A375 (cell line): ENCODE measurements at places on chromosomes 5 and 9. TPM values are rescaled to one million over a fixed set of nuclear protein-coding genes. Genes with fewer than 3 reads are reported as not detected.

HBEGF gene
- 16.0 and 21.3 TPM in 2 replicates for total RNA-seq

HSD17B3 gene
- total RNA-seq: 1.0 and 1.2 TPM in 2 replicates

NME5 gene
- total RNA-seq: not detected in 2 replicates

STOM gene
- 51.6 and 53.3 TPM in 2 replicates for total RNA-seq

FAM153A gene
- total RNA-seq: not detected in 2 replicates

CTXN3 gene
- not detected in 2 replicates for total RNA-seq

SLC6A19 gene
- not detected in 2 replicates for total RNA-seq

ESM1 gene
- total RNA-seq: 18.3 and 21.5 TPM in 2 replicates

OTP gene
- not detected in 2 replicates for total RNA-seq

KIF12 gene
- total RNA-seq: 1.1 and 1.5 TPM in 2 replicates

EPB41L4B gene
- total RNA-seq: 0.41 and 0.45 TPM in 2 replicates

ZDHHC11 gene
- total RNA-seq: 15.5 and 16.0 TPM in 2 replicates
